ENCODE measurements at places on chromosomes 11 and 22. TPM values are rescaled to one million over a fixed set of nuclear protein-coding genes. Genes with fewer than 3 reads are reported as not detected.

- DNase-seq, result no peak
Observed at GRCh38 chr11:94224078-94224477, 80.3 kb upstream of the IZUMO1R start.

- no peak for DNase-seq
Observed at GRCh38 chr11:110428956-110429730, 605 bp upstream of the FDX1 start.

GRCh38 chr22:34019190-34019845 lies 99.0 kb upstream of the LARGE1 start:
- DNase-seq, result no peak

GRCh38 chr11:32172041-32172847 lies 81.4 kb downstream of the RCN1 start:
- DNase-seq, result no peak

DNA sequence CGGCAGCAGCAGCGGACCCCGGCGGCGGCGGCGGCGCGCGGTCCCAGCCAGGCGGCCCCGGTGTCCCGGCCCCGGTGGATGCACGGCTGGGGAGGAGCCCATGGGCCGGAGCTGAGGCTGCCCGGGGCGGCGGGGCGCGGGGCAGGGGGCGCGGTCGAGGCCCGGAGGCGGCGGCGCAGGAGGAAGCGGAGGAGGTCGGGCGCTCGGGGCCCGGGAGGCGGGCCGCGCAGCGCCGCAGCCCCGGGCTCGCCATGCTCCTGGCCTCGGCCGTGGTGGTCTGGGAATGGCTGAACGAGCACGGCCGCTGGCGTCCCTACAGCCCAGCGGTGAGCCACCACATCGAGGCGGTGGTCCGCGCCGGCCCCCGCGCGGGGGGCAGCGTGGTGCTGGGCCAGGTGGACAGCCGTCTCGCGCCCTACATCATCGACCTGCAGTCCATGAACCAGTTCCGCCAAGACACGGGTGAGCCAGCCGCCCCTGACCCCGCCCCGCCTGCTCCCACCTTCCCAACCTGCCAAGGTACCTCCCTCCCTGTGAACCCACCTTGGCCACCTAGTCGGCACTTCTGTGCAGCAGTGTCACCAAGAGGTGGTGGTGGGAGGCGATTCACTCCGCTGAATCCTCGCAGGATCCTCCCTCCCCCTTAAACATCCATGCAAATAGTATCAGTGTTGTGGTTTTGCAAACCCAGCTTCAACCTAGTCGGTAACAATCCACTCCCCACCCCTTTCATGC lies 580 bp downstream of the DTX4 start:
- peak; percentile 71 for DNase-seq

- DNase-seq, result no peak
Observed at GRCh38 chr22:20414059-20414440, 20.1 kb downstream of the ZNF74 start.

- DNase-seq, result no peak
Observed at GRCh38 chr11:46916286-46917108, 1.9 kb downstream of the LRP4 start.

- no peak for DNase-seq
Observed at GRCh38 chr11:126518071-126518971, 162.8 kb downstream of the ST3GAL4 start.

DNA sequence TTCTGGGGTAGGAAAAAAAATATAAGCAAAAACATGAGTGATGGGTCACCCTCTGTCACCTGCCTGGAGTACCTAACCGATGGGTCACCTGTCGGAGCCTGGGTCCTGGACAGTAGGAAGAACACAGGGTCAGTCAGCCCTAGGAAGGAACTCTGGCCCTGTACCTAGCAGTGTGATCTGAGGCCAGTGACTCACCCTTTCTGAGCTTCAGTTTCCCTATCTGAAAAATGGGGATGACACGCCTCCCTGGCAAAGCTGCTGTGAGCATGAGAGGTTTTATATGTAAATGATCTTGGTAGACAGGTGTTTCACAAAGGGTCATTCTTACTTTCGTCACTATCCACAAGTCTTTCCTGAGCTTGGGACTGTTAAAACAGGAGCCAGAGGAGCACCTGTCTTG lies 182.0 kb downstream of the ST3GAL4 start:
- no peak for DNase-seq

- no peak for DNase-seq
Observed at GRCh38 chr22:33221568-33221967, 163.4 kb upstream of the SYN3 start.

- DNase-seq, result no peak
Observed at GRCh38 chr11:118660681-118661424, 18.6 kb downstream of the TREH start.

- DNase-seq, result no peak
Observed at GRCh38 chr22:17698948-17699347, 60.4 kb downstream of the BCL2L13 start.

GRCh38 chr11:79150320-79150719 lies 290.5 kb downstream of the TENM4 start:
- DNase-seq, result no peak

GRCh38 chr22:49548356-49549202 lies 279.1 kb downstream of the BRD1 start:
- DNase-seq, result no peak

- DNase-seq, result no peak
Observed at GRCh38 chr11:27926981-27927481, 180.9 kb downstream of the KIF18A start.

- DNase-seq, result peak; percentile 73
Observed at GRCh38 chr22:19874307-19875060, 19.8 kb upstream of the GNB1L start.

- no peak for DNase-seq
Observed at GRCh38 chr22:22802339-22802970, 85.2 kb upstream of the IGLL5 start.

DNA sequence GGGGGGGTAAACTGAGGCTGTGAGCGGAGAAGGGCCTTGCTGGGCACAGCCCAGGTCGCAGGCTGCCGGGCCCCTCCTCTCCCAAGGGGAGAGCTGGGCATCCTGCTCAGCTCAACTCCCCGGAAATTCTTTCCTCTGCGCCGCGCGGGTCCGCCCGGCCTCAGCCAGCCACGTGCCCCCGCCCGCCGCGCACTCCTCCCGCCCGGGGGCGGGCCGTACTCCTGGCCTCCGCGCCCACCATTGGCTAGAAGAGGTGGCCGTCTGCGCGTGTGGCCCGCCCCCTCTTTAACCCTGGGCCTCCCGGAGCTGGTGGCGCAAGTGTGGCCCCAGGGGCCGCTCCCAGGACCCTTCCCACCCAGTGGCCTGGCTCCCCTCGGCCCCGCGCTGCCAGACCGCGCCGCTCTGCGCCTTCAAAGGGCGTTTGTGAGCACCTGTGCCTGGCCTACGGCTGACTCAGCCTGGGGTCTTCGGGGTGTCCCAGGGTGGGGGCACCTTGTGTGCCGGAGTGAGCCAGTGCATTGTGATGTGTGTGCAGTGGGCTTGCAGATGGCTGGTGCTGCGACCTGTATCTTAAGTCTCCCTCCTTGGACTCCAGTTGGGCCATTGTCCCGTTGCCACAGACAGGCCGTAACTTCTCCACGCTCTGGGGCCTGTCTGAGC lies 2.0 kb downstream of the MRGPRF start:
- peak; percentile 90 for DNase-seq

GRCh38 chr11:58924230-58924629 lies 15.1 kb upstream of the GLYATL1 start:
- DNase-seq, result no peak

DNA sequence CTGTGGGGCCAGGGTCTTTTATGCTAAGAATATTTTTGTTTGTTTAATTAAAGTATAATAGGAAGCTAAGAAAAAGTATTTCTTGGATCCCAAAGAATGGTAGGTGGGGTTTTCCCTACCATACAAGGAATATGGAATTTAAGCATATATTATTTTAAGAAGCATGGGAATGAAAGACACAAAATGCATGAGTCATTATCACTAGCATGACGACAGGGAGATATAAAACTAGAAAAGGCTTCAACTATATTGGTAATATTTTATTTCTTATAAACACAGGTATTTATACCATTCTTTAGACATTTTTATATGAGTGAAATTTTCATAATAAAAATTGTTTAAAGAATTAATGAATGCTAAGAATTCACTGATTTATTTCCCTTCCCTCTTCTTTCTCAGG lies 39.3 kb upstream of the SOX6 start:
- DNase-seq, result no peak

DNA sequence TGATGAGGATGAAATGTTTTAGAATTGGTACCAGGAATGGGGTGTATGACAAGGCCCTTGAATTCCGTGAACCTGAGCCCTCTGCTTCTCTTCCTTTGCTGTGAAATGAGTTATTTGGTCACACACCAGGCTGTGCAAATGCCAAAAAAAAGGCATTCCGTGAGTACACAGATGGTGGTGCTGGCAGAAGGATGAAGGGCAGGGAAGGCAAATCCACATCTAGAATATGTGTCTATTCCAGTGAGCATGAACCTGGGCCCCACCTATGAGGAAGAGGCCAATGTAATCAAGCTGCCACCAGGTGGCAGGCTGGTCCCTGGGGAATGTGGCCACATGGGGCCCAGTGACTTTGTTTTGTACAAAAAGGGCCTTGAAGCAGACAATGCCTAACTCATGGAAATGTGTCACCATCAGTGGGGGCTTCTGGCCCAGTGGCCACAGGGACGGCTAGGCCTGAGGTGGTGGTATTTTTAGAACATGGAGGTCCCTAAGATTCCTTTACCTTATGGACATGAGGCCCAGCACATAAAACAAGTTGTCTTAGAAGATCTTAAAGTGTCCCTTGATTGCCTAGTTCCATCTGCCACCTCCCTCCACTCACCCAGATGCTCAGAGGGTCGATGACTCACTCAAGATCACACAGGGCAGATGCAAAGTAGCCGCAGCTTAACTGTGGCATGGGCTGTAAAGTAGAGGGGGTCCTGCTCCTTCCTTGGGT lies 3.9 kb upstream of the RNF215 start:
- no peak for DNase-seq

GRCh38 chr22:46728470-46728869 lies 9.6 kb downstream of the CERK start:
- DNase-seq, result peak; percentile 70

DNA sequence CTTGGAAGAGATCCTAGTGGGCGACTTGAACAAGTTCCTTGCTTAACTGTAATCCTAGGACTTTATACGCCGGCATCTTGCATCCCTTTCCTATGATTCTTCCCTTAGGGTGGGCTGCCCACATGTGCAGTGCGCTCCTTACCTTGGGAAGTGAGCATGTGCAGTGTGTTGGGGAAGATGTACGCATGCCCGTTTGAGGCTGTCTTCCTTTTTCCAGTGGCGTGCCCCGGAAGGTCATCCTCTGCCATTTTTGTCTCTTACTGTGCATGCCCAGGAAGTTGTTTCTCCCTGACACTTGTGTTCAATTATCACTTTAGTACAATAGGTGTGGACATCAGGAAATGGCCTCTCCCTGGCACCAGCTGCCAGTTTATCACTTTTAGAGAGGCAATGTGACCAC lies 936.5 kb downstream of the TBC1D22A start:
- DNase-seq, result no peak

The KDM4E gene
- total RNA-seq, result not detected

The HSPB2 gene
- 43.7 TPM for total RNA-seq

The CRYAB gene
- 7,453 TPM for total RNA-seq

The RAB1B gene
- 125 TPM for total RNA-seq

The OR2D2 gene
- not detected for total RNA-seq

The DCDC1 gene
- 0.19 TPM for total RNA-seq

The CHADL gene
- total RNA-seq, result 26.4 TPM

The OR5I1 gene
- not detected for total RNA-seq

The MS4A7 gene
- 14.5 TPM for total RNA-seq

The ANO5 gene
- total RNA-seq, result 59.1 TPM
